ENCODE measurements at places on chromosomes 6 and 20. TPM values are rescaled to one million over a fixed set of nuclear protein-coding genes. Genes with fewer than 3 reads are reported as not detected.

Gene CCDC167
- 10.6 TPM for total RNA-seq

Gene NKX2-4
- total RNA-seq, result not detected

Gene IL17F
- not detected for total RNA-seq

Gene CDH4
- total RNA-seq, result 0.81 TPM

Gene KCNK16
- not detected for total RNA-seq

Gene CGA
- total RNA-seq, result not detected

Gene DEFB110
- total RNA-seq, result not detected

Gene SEL1L2
- not detected for total RNA-seq

Gene ARID1B
- total RNA-seq, result 48.0 TPM

Gene IRAK1BP1
- 8.4 TPM for total RNA-seq

Gene OOEP
- total RNA-seq, result 0.16 TPM

Gene BPIFB1
- not detected for total RNA-seq

Gene BHLHE23
- total RNA-seq, result not detected

Gene CRISP2
- total RNA-seq, result not detected

Gene GRIK2
- 1.5 TPM for total RNA-seq

Gene MAFB
- 13.8 TPM for total RNA-seq

Gene TNFRSF6B
- total RNA-seq, result 8.0 TPM

Gene CLPSL1
- not detected for total RNA-seq

Gene PCED1A
- total RNA-seq, result 38.6 TPM

Gene SLC17A3
- not detected for total RNA-seq

Gene SMPDL3A
- 12.2 TPM for total RNA-seq

Gene TTBK1
- total RNA-seq, result not detected

Gene ENPP5
- total RNA-seq, result 0.65 TPM

Gene HLA-DRB1
- total RNA-seq, result 0.12 TPM

Gene SMOC2
- not detected for total RNA-seq

Gene PNLDC1
- total RNA-seq, result 0.81 TPM

Gene RSPH9
- 1.3 TPM for total RNA-seq

Gene EPPIN
- not detected for total RNA-seq

Gene CDH26
- 0.49 TPM for total RNA-seq

Gene KIF13A
- 86.8 TPM for total RNA-seq

Gene ID4
- total RNA-seq, result 11.1 TPM

Gene TMEM74B
- not detected for total RNA-seq

Gene CDC40
- 16.0 TPM for total RNA-seq

Gene PSMB1
- total RNA-seq, result 195 TPM

Gene FRMD1
- total RNA-seq, result not detected

Gene SSTR4
- 0.16 TPM for total RNA-seq

Gene SPATS1
- not detected for total RNA-seq

Gene SGK2
- 0.24 TPM for total RNA-seq

Gene FOXA2
- total RNA-seq, result not detected

Gene UFL1
- total RNA-seq, result 33.8 TPM

Gene C20orf144
- total RNA-seq, result 0.36 TPM

Gene MOXD1
- total RNA-seq, result 75.3 TPM

Measured in hair follicle dermal papilla cell (primary cell).